ENCODE measurements at places on chromosomes 4 and X.
A peak's percentile ranks its signal among the peaks of the same experiment; 100 is the strongest.

DNA sequence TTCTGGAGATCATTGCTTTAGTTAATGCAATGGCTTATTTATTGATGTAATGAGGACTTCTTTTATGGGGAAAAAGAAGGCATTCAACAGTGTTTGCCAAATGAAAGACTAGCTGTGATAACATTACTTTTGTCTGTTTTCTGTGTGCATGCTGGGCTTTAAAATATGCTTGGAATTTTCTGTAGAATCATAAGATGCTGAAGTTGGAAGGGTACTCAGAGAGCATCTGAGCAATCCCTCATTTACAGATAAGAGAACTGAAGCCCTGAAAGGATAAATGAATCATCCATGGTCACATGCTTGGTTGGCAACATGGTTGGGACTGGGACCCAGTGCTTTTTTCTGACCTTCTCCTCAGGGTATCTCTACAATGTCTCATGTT is 31.4 kb upstream of the PITX2 start:
- DNase-seq, result no peak

- DNase-seq, result no peak
Observed at GRCh38 chrX:42098900-42099299, 175.5 kb upstream of the CASK start.

GRCh38 chr4:119002476-119002875 is 113.8 kb downstream of the SYNPO2 start:
- no peak for DNase-seq

DNA sequence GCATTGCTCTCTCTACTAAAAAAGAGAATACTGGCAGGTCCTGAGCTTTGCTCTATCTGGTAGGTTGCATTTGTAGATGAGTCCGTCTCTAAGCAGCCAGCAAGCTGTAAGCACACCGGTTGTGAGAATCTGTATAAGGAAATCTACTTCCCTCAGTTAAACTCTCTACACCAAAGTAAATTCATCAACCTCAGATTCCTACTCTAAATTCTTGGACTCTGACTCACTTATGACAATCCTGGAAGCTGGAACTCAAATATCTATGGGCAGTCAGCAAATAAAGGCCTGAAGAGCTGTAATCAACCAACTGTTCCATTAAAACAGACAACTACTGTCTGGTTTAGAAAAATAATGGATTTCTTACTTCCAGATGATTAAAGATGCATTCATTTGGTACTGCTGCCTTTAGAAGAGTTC is 37.9 kb downstream of the FAT1 start:
- no peak for DNase-seq

GRCh38 chrX:127030016-127030748 is 210.7 kb downstream of the PRR32 start:
- no peak for DNase-seq

- DNase-seq, result no peak
Observed at GRCh38 chrX:12986164-12986779, 11.4 kb downstream of the TMSB4X start.

- no peak for DNase-seq
Observed at GRCh38 chrX:153933748-153934147, 1.1 kb downstream of the NAA10 start.

GRCh38 chr4:15233264-15233597 is 194.6 kb upstream of the C1QTNF7 start:
- DNase-seq, result no peak

DNA sequence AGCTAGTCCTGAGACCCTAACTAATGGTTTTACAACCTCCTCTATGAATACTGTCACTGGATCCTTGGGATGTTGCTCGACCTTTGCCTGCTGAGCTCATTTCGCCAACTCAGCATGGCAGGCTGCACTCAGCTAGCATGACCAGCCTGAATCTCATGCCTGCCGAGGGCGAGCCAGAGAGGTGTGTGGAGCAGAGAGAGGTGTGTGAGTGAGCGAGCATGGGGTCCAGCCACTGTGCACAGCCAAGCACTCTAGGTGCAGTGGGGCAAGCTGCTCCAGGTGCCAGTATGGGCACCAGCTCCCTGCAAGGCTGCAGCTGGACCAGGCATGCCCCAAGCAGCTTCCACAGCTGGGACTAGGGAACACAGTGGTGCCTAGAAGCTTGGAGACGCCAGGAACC is 410.9 kb downstream of the PCDH10 start:
- no peak for DNase-seq

GRCh38 chrX:53312946-53313727 is 31.8 kb upstream of the IQSEC2 start:
- DNase-seq, result peak; percentile 71

- DNase-seq, result peak; percentile 11
Observed at GRCh38 chr4:105715692-105716278, 7.2 kb downstream of the GSTCD start.

GRCh38 chr4:154427149-154427548 is 64.5 kb downstream of the DCHS2 start:
- no peak for DNase-seq

DNA sequence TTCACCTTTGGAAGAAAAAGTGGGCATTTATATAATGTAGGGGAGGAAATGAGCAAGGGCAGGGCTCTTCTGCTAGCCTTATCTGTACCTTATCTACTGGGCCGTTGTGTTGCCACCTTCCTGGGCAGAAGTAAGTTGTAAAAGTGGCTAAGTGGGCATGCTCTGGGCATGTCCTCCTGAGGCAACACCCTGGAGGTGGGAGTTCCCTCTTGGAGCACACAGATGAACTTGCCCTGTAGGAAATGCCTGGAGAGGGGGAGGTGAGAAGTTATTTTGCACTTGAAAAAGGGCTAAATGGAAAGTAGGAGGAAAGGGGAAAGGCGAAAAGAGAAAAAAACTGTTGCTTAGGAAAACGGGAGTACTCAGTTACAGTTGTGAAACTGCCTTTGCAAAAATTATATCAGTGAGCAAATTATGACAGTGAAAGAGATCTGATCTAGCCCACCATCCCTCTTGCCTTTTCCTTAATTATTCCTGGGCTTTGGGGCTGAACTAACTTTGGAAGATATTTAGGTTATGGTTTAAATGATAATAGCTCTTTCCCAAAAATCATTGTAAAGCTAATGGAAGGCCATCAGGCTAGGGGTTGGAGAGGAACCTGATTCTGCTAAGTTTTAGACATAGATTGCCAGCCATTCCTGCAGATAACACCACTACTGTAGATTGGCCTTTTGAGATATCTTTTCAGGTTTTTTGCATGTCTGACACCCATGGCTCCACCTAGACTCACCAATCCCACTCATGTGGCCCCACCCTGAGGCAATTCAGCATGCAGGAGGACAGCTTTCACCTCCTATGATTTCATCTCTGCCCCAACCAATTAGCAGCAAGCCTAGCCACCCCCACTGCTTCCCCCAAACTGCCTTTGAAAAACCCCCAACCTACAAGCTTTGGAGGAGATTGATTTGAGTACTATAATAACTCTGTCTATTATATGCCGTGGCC is 20.5 kb upstream of the ZNF81 start:
- DNase-seq, result no peak

DNA sequence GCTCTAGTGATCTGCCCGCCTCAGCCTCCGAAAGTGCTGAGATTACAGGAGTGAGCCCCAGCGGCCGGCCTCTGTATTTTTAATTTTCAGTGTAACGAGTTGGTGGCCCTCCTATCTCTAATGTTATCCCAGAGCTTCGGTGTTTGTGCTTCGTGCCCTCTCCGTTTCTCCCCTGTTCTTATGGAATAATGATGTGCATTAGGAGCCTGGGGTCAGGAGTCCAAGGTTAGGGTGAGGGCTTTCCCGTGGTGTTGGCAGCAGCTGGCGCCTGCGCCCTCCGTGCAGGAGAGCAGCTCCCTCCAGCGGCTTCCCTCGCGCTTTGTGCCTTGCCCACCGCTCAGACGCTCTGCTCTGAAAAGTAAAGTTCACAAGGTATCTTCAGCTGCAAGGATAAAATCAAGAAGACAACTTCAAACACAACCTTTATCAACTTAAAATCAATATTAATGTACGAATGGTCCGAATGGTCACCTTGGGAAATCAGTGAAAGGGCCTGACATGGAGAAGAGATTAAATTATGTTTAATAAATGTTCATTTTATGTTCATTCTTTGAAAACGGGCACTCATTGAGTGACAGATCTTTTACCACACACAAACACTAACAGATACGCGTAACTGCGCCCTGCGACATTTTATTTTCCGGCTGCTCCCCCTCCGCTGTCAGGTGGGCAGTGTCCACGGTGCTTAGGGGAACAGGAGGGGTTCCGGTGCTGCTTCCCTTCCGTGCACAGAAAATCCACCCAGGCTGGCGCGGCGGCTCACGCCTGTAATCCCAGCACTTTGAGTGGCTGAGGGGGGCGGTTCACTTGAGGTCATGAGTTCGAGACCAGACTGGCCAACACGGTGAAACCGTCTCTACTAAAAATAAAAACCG is 62.4 kb downstream of the TRAPPC11 start:
- DNase-seq, result peak; percentile 59

DNA sequence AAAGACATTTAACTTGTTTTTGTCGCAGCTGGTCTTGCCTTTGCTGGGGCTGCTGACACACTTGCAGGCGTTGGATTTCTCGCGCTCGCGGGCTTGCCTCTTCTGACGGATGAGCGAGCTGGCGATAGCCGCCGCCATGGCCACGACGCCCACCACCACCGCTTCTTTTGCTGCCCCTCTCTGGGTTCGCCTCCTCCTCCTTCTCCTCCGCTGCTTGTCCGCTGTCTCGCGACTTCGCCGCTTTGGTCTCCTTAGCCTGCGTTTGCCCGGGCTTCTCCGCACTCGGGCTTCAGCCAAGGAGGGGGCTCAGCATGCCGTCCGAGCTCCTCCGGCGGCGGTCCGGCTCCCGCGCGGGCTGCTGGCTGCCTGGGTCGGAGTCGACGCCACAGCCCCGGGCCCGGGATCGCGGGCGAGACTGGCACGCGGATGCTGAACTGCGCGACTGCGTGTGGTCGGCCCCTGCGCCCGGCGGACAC is 613 bp downstream of the FGF13 start:
- DNase-seq, result no peak

Data from activated CD4-positive, alpha-beta T cell treated with anti-CD3 and anti-CD28 coated beads, Interleukin-10, Interleukin-2, amounts not matched to agents 100 ng/mL and 50 ng/mL, durations not matched to agents 16 hours and 8 hours (primary cell).